T-helper 1 cell (primary cell): ENCODE measurements at places on chromosomes 5 and 9.

DNA sequence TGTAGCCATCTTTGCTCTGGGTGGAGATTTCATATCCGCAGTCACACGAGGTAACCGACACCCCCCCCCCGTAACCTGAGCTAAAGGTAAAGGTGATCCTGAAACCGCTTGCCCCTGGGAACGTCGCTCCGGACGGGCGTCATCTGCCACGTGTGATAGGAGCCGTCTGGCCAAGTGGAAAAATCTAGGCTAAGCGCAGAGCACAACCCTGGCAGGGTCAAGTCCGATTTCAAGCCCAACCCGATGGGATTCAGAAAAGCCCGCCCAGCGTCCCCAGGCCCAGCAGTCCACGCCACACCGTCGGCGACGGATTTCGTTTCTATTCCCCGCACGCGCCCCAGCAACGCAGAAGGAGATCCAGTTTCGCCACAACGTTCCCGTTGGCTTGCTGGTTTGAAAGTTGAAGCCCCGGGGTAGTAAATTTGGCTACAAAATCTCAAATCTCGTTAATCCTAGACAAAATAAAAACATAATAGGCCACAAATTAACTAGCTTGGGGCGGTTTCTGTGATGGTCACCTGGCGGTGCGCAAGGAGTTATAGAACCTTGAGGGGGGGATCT lies 32.4 kb upstream of the NFIB start:
- DNase-seq: no peak

DNA sequence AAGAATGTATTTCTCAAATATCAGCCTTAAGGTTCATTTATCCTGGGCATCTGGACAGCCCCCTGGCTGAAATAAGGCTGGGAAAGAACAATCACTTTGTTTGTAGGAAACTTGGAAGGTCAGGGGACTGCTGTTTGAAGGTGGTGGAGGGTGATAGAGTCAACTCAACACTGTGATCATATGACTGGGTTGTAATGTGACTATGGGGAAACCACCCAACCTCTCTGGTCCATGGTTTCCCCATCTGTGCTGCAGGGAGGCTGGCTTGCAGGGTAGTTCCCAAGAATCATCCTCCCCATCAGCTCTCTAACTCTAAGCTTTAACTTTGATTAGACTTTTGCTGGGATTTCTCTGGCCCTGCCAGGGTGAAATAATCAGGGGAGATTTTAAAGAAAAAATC lies 10.0 kb downstream of the INSYN2B start:
- DNase-seq: no peak

GRCh38 chr5:173848986-173849596 lies 39.1 kb upstream of the CPEB4 start:
- DNase-seq: no peak

DNA sequence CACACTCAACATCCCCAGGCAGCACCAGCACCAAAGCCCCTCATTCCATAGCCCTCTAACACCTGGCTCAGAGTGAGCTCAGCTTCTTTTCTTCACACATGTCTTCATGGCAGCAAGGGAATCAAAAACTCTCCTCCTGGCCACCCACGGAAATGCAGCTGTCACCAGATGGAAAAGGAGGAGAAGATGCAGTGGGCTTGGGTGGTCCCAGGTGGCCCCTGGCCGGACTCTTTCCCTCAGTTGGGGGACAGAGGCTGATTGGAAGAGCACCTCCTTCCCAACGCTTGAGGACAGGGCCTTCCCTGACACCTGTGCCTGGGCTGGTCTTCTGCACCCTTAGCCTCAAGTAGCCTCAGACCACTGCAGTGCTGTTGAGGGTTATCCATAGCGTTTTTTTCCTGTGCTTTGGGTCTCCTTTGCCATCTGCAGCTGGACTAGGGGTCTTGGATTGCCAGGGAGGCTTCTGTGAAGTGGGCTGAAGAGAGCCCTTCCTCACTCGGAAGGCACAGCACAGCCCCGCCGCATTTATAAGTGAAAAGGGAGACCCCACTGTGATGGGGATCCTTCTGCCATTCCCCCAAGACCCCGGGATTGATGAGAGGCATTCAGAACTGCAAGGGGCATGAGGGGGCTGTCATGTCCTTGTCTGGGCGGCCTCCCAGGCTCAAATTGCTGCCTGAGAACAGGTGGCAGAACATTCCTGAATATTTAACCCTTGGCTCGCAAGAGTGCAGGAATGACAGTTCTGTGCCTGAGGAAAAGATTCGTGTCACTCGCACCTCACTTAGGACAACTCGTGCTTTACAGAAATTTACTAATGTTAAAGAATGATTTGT lies 200.0 kb downstream of the AUH start:
- no peak for DNase-seq

DNA sequence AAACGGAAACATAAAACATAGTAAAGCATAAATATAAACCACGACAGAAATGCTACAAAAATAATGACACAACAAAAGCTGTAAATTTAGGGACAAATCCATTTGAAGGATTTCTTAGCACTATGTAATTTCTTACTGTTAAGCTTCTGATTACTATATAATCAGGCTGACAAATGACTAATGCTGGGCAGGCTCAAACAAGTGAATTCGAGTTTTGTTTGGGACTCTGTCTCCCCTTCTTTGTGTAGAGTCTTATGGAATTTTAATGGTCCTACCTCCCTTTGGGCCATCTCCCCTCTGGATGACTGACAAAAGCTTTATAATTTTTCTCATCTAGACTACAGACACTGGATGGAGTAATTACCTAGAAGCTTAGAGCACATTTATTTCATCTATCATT lies 24.6 kb upstream of the KIF2A start:
- no peak for DNase-seq

DNA sequence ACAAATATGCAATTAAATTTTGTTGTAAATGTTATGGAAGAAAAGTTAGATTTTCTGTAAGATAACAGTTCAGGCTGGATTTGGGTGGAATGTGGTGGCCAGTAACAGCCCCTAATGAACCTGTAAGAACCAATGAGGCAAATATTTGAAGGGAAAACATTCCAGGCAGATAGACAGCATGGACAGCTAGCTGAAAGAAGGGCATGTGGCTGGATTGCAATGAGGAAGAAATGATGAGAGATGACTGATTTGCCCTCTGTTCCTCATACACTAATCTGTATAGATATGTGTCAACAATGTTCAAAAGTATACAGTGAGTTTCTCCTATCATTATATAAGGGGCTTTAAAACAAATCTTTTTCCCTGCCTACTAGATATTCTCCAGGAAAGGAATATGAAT lies 58.8 kb downstream of the MAN2A1 start:
- no peak for DNase-seq

DNA sequence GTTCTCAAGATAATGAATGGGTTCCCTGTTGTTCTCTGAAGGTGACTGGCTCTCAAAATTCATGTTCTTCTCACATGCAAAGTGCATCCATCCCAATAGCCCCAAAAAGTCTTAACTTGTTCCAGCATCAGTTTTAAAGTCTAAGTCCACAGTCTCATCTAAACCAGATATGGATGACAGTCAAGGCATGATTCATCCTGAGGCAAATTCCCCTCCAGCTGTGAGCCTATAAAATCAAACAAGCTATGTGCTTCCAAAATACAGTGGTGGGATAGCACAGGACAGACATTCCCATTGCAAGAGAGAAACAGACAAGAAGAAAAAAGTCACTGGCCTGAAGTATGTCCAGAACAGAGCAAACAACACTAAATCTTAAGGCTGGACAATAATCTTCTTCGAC lies 25.4 kb downstream of the FBXO10 start:
- no peak for DNase-seq

- no peak for DNase-seq
Observed at GRCh38 chr5:72767289-72768010, 49.0 kb upstream of the TNPO1 start.

DNA sequence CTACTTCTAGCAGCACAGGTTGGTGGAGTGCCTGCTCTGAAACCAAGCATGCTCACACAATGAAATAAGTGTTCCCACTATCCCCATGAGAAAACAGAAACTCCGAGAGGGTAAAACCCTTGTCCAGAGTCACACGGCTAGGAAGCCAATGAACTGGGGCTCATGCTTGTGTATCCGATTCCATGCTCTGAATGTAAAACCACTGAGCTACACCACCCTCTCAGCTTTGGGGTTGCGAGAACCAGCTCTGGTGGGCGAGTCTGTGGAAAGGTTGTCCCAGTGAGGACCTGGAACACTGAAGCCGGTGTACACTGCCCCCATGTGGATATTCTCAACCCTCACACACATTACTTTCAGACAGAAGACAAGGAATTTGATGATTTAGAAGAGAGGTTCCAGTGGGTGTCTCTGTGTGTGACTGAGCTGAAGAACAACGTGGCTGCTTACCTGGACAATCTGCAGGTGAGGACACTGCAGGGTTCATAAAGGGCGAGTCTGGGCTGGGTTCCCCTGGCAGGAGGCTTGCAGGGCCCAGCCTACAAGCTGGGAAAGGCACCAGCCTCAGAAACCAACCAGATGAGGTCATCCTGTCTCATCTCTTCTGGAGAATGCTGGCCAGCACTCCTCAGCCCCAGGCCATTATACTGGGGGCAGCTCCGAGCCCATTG lies 37.4 kb downstream of the ARHGEF37 start:
- no peak for DNase-seq

GRCh38 chr9:136002881-136003280 lies 41.7 kb upstream of the UBAC1 start:
- no peak for DNase-seq

GRCh38 chr9:98552331-98552730 lies 156.4 kb downstream of the GABBR2 start:
- no peak for DNase-seq

GRCh38 chr5:145856285-145856818 lies 16.5 kb downstream of the GRXCR2 start:
- no peak for DNase-seq

- DNase-seq: no peak
Observed at GRCh38 chr5:60417500-60418181, 282.3 kb downstream of the DEPDC1B start.

DNA sequence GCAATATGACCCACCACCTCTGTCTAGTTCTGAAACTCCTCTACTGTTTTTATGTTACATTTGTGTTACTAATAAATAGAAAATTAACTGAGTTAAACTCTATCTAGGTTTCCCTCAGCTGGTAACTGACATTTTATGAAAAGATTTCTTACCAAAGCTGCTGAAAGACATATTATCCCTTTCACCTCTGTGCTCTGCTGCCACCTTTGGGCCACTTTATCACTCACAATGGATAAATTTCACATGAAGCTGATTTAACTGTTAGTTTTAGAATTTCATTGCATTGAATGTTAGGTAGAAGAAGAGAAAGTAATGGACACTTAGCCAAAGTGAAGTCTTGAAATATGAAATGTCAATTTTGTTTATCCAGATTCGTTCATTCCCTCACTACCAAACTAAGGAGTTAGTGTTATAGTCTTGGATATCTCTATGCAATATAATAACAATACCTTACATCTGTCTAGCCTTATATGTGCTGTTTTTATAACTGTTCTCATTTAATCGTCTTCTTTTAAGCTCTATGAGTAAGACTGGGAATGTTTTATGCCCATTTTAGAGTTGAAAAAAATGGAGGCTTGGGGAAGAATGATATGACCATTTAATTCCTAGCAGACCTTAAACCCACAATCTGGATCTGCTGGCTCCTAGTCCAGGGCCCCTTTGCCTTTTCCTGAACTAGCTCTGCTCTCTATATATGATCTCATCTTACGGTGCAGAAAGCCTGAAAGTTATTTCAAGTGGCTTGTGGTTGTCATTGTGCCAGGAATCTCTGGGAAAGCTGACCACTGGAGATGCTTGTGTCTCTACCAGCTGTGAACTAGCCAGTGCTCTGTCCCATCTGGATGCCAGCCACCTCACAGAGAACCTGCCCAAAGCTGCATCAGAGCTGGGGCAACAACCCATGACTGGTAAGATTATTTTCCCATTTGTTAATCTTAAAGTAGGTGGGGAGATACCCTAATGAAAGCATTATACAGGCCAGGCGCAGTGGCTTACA lies 97.1 kb downstream of the GOLPH3 start:
- DNase-seq: no peak

- DNase-seq: no peak
Observed at GRCh38 chr9:34114436-34114835, 12.1 kb downstream of the DCAF12 start.

- no peak for DNase-seq
Observed at GRCh38 chr9:127979333-127980059, 1.3 kb downstream of the EEIG1 start.

GRCh38 chr9:136685790-136686533 lies 1.3 kb downstream of the AGPAT2 start:
- no peak for DNase-seq

DNA sequence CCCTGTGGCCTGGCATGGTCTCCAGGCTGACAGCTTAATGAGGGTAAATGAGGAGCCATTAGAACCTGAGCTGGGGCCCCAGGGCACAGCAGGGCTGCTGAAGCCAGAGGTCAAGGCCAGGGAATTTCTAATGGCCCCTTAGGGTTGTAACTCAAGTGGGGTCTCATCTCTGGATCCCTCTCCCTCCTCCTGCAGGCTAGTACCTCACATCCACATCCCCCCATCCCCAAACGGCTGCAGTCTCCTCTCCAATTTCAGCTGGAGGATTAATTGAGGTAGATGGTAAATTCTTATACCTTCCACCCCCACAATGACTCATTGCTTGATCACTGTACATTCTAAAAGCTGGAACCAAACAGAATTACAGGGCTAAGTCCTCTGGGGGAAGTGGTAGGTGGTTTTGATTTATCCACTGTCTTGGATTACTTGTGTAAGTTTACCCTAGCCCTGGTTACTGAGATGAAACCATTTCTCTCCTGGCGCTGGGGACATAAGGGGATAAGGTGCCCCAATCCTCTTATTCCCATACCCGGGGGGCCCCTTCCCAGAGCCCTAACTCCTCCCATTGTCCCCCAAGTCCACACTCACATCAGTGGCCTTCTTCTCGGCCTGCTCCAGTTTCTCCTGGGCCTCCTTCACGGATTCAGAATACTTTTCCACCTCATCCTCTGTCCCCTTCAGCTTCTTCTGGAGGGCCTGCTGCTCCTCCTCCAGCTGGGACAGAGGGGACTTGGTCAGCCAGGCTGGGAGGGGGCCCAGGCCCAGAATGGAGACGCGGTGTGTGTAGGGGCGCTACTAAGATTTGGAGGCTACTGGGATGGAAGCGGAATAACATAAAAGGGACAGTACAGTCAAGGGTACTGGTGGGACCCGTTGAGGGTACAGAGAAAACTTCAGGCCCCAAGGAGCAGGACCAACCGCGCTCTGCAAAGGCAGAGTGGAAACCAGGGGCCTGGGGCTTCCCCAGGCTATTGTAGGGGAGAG lies 875 bp downstream of the TPM2 start:
- DNase-seq: no peak

- DNase-seq: no peak
Observed at GRCh38 chr5:78858364-78858763, 126.7 kb downstream of the ARSB start.

- DNase-seq: no peak
Observed at GRCh38 chr5:158421319-158421718, 562.4 kb upstream of the CLINT1 start.

GRCh38 chr5:3845230-3845629 lies 249.6 kb downstream of the IRX1 start:
- no peak for DNase-seq

DNA sequence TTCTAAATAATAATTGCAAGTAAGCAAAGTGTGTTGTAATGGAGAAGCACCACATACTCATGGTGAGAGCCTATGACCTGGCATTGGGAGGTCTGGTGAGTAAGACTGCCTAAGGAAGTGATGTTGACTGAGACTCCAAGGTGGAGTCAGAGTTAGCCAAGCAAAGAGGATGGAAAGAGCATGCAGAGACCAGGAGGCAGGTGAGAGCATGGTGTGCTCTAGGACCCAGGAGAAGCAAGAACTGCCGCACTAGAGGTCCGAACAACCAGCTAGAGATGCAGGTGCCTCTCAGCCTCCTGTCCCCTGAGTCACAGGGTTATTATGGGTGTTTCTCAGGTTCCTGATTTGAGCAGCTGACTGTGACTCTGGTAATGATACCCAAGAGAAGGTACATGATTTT lies 27.3 kb downstream of the ANP32B start:
- DNase-seq: no peak

GRCh38 chr5:61299261-61299681 lies 32.8 kb upstream of the ZSWIM6 start:
- no peak for DNase-seq
